EH (cell line): ENCODE measurements at places on chromosomes 12 and 14.

DNA sequence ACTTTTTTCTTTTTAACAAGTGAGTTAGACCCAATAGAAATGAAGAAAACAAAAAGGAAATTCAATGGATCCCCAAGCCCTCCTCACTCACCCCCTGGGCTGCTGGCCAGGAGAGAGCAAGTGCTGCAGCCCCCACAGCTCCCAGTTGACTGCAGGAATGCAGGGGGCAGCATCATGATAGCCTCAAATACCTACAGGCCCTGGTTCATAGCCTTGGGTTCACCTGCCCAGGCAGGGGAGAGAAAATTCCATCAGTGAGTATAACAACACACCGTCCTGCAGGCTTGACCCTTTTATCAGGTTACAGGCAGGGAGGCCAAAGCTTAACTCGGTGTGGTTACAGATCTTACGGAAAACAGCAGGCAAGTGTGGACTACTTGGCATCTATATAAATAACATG, 76.3 kb downstream of the PHLDA1 start:
- DNase-seq: no peak

DNA sequence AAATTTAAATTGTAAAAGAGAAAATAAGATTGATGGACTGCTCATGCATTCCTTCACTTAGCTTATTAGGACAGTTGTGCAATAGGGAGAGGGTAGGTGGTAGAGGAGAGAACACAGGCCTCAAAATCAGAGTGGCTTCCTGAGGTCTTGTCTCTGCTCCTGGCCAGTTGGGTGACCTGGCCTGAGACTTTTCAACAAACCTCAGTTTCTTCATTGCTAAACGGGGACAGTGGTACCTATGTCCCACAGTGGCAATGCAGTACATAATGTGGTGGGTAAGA, 2.6 kb downstream of the MAP3K12 start:
- DNase-seq: no peak

DNA sequence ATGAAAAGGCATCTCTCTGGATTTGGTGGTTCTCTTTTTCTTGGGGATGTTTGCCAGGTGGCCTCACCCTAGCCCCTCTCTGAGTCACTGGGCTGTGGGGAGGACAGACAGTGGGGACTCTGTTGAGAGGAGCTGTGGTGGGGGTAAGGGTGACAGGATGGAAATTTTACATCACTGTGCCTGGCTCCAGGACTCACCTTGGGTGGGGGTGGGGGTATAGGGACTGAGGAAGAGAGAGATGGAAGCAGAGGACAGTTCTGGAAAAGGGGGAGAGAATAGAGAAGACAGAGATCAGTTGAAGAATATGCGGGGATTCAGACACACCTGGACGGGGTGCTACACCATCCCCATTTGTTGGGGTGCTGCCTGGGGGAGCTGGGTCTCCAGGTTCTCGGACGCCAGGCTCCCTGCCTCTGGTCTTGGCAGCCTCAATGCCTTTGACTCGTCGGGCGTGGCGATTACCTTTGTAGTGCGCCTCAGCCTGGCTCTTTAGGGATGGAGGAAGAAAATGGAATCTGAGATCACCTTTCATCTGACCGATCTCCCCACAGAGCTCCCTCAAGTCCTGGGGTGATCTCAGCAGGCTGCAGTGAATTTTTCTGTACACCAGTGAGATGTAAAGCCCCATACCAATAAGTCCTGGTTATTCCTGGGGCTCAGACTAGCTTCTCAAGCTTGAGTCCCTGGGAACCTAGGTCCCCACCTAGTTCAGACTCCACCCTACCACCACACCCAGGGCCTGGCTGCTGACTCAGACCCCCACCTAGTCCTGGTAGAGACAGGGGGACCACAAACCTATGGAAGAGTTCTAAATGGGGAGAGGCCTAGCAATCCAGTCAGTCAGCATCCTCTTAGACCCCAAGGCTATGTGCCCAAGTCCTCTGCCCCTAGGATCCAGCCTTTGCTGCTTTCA, 9.6 kb upstream of the GPR84 start:
- no peak for DNase-seq

GRCh38 chr12:125454786-125455480, 389.7 kb downstream of the AACS start:
- DNase-seq: no peak

DNA sequence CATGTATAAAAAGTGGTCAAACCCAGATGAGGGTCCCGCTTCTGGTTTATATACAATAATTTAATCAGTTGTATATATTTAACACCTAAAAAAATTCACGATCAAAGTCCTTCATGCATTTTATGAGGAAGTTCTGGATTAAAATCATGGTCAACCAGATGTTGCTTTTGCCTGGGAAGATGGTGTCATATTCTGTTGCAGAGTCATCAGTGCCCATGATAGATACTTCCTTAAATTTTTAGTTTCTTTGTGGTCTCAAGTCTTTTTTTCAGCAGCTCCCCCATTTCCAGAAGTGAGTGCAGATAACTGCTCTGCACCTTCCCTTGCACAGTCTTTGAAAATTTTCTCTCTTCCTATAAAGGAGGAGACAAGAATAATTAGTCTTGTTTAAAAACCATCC, 16.1 kb downstream of the ERP29 start:
- no peak for DNase-seq

DNA sequence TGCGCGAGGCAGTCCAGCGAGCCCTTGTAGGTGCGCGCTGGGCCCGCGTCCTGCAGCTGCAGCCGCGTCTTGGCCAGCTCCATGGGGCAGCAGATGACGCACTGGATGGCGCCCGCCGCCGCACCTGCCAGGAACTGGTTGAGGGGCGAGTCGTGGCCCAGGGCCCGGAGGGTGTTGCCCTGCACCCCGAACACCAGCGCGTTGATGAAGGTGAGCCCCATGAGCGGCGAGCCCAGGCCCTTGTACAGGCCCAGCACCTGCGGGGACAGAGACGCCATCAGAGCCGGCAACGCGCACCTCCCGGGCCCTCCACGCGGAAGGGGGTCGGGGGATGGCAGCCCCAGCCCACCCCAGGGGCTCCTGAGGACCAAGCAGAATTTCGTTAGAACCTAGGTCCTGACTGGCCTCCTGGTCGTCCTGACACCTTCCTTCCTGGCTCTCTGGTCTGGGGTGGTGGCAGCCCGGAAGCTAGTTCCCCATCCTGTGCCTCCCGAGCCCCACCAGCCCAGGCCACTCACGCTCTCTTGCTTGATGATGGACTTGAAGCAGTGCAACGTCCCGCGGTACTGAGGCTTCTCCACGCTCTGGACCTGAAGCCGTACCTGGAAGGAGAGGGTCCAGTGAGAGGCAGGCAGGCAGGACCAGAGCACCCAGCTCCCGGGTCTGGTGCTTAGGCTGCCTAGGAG, 13.3 kb downstream of the SLC25A29 start:
- no peak for DNase-seq

- DNase-seq: no peak
Observed at GRCh38 chr14:100239211-100239839, 381 bp downstream of the YY1 start.

GRCh38 chr14:72708708-72709475, 185.0 kb downstream of the DPF3 start:
- no peak for DNase-seq

DNA sequence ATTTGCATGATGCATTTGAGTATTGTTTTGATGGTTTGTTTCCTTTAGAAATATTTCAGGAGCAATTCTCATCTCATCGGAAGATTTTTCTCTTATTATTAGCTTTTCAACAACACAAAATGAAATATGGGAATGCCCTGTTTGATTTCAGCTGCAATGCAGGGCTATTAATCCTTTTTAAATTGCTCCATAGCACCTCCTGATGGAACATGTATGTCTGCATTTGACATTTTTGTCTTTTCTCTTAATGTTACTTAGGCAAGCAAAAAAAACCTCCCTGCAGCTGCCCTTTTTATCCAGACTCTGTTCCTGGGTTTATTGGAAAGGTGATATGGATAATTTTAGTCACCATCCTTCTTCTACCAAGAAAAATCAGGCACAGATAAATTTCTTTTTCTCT, 895.8 kb downstream of the RPS29 start:
- no peak for DNase-seq

DNA sequence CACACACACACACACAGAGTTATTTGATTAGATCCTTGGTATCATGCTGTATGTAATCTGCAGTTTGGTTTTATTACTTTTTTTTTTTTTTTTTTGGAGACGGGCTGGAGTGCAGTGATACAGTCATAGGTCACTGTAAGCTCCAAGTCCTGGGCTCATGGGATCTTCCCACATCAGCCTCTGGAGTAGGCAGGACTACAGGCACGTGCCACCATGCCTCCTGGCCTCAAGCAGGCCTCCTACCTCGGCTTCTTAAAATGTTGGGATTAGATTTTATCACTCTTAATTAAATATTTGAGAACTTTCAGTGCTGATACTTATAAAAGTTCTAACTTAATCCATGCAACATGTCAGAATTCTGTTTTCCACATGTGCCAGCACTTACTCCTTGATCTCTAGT, 31.3 kb upstream of the PSEN1 start:
- peak; percentile 26 for DNase-seq

- DNase-seq: no peak
Observed at GRCh38 chr14:73663548-73664212, 18.9 kb downstream of the DNAL1 start.
